Glomerular endothelial cell (primary cell): ENCODE measurements at places on chromosomes 1 and 21. TPM values are rescaled to one million over a fixed set of nuclear protein-coding genes. Genes with fewer than 3 reads are reported as not detected.

- no peak for DNase-seq
These were observed 364 bp downstream of the GOLPH3L start for GRCh38 chr1:150696590-150696989.

DNA sequence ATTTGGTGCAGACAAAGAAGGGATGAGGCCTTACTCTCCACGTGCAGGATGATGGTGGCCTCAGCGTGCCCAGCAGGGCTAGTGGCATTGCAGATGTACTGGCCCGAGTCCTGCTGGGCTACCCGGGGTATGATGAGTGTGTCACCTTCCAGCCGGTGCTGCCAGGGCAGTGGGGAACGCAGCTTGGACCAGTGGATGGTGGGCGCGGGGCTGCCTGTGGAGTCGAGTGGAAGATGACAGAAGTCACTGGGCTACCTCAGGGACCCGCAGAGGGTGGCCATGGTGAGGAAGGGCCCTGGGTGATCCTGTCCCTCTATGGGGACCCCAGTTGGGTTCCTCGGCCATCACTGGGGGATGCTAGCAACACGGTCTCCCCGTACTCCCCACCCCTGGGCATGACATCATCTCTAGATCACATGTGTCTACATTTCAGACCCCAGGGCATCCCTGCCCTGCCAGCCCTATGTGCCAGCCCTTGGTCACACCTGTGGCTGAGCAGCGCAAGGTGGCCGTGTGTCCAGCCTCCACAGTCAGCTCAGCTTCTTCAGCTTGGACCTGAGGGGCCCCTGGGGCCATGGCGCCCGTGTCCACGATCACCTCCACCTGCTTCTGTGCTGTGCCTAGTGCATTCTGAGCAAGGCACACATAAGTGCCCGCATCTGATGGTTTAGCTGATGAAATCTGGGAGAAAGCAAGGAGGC is 27.4 kb downstream of the LDLRAD2 start:
- no peak for DNase-seq

DNA sequence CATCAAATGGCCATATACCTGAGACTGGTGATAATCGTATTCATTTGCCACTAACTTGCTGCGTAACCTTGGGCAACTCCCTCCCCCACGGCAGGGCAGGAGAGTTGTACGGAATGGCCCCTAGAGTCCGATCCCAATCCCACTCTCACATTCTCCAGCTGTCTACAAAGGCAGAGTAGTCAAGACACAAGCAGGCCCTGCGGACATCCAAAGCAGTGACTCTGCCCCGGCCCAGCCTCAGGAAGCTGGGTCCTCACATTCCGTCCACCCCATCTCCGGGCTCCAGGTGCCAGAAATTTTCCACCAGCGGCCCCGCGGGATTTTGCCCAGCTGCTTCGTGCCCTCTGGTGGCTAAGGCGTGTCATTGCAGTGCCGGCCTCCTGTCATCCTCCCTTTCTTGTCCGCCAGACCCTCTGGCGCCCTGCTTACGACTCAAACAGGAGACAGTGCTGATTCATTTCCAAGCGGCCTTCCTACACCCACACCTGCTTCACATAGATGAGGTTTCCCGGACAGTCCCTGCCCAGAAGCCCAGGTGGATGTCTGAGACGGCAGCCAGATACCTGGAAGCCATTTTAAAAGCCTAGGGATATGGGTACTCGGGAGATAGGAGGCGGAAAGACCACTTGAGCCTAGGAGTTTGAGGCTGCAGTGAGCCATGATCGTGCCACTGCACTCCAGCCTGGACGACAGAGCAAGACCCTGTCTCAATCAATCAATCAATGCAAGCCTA is 2.9 kb upstream of the S100A2 start:
- DNase-seq, result no peak

- DNase-seq, result no peak
These were observed 636 bp downstream of the INTS3 start for GRCh38 chr1:153728305-153729066.

DNA sequence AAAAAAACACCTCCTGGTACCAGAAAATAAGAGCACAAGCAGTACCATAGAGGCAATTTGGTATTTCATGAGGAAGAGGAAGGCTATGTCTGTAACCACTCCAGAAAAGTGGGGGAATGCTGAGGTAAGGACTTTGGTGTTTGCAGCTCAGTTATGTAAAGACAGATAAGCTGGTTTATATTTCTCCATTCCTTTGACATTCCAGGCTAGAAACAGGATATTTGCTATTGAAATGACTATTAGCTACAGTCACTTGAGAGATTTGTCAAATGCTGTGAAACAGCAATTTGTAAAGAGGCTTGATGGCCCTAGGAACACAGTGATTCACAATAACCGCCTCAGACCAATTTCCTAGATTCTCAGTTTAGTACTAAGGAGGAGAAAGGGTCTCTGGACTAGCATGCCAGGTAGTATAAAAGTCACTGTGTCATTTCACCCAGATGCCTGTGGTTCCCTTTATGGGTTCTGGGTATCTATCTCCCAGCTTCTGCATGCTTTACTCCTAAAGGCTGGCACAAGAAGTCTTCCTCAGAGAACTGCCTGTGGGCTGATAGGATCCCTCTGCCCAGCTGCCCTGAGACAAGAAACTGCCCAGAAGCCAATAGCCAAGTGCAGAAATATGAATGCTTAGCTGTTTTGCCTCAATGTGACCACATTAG is 80.5 kb downstream of the VCAM1 start:
- DNase-seq, result peak; percentile 48

DNA sequence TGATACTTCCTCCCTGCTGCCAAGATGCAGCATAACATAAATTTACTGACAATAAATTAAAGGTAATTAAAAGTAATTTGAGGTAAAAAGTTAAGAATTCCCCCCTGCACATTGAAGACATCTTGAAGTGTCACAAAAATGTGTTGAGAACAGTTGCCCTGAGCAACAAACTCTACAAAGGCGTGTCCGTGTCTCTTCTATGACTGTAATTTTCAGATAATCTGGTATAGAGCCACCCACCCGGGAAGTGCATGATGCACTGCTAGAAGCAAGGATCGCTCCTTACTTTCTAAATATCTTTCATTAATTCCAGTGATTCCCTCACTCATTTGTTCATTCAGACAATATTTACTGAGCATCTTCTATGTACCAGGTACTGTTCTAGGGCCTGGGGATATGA is 11.0 kb upstream of the CASQ1 start:
- no peak for DNase-seq

GRCh38 chr1:116228511-116228910 is 117.3 kb downstream of the MAB21L3 start:
- DNase-seq, result no peak

DNA sequence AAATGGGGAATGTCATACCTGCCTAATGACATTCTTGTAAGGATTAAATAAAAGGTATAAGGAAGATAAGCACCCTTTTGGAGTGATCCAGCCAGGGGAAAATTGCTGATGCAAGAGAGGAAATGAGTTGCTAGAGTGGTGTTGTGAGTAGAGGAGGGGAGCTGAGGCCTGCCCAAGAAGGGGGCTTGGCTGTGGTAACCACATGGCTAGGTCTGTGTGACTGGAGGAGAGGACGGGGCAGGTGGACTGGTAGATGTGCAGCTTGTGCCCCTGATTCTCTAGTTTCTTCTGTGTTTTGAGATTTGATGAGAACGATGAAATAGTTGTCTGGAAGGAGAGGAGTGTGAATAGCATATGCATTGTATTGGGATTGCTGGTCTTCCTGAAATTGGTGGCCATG is 6.6 kb downstream of the TXLNA start:
- DNase-seq, result no peak

GRCh38 chr1:164361927-164362326 is 197.1 kb upstream of the PBX1 start:
- no peak for DNase-seq

GRCh38 chr1:27339213-27339612 is 2.6 kb upstream of the SYTL1 start:
- DNase-seq, result no peak

GRCh38 chr1:203531063-203531462 is 37.1 kb downstream of the OPTC start:
- DNase-seq, result no peak

- no peak for DNase-seq
These were observed 134.3 kb downstream of the ZP4 start for GRCh38 chr1:237756304-237756967.

- no peak for DNase-seq
These were observed 1.8 kb upstream of the ZFP69 start for GRCh38 chr1:40475268-40475667.

RUNX3 gene
- 0.06 TPM in 1 of 2 replicates, not detected in the other for total RNA-seq

- DNase-seq, result no peak
These were observed 415.4 kb downstream of the PTBP2 start for GRCh38 chr1:97136996-97137395.

GRCh38 chr21:37615962-37616361 is 249.4 kb downstream of the DYRK1A start:
- DNase-seq, result no peak

DNA sequence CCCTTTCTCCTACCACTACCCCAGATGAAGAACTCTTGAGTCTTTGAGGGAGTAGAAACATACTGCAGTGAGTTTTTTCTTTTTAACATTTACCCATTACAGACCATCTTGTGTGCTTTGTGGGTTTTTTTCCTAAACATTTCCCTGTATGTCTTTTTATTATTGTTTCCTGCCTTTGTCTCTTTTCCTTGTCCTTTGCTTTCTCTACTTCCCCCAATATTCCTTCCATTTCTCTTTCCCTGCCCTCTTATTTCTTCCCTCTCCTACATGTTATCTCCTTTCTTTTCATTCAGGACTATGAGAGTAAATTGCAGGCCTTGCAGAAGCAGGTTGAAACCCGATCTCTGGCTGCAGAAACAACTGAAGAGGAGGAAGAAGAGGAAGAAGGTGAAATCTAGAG is 79.1 kb upstream of the PGD start:
- DNase-seq, result no peak

GRCh38 chr21:41900401-41900800 is 21.3 kb upstream of the PRDM15 start:
- DNase-seq, result no peak

- DNase-seq, result no peak
These were observed 6.5 kb upstream of the C2CD4D start for GRCh38 chr1:151846062-151846568.

- peak; percentile 34 for DNase-seq
These were observed at the start of gene DYNLT5 for GRCh38 chr1:66752000-66752592. Gene DYNLT5, plus strand, starts transcription at chr1:66752459. Its CDS starts 2,200 bp downstream, at chr1:66754659.

DNA sequence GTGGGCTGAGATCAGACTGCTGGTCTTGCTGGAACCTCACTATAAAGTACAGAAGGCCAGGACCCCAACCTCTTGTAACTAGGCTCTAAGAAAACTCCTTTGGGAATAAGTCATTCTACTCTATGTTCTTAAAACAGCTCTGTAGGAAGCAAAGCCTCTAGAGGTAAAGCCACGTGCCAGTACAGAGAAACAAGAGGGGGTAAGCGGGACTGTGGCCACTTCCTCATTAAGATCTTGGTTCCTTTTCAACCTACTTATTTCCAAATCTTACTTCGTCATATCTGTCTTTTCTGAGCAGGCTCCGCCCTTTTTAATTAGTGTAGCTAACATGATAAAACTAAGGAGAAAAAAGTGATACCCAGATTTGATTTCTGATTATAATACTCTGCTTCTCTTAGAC is 3.8 kb downstream of the NCSTN start:
- no peak for DNase-seq

GRCh38 chr1:212077028-212077427 is 41.5 kb downstream of the DTL start:
- no peak for DNase-seq

DNA sequence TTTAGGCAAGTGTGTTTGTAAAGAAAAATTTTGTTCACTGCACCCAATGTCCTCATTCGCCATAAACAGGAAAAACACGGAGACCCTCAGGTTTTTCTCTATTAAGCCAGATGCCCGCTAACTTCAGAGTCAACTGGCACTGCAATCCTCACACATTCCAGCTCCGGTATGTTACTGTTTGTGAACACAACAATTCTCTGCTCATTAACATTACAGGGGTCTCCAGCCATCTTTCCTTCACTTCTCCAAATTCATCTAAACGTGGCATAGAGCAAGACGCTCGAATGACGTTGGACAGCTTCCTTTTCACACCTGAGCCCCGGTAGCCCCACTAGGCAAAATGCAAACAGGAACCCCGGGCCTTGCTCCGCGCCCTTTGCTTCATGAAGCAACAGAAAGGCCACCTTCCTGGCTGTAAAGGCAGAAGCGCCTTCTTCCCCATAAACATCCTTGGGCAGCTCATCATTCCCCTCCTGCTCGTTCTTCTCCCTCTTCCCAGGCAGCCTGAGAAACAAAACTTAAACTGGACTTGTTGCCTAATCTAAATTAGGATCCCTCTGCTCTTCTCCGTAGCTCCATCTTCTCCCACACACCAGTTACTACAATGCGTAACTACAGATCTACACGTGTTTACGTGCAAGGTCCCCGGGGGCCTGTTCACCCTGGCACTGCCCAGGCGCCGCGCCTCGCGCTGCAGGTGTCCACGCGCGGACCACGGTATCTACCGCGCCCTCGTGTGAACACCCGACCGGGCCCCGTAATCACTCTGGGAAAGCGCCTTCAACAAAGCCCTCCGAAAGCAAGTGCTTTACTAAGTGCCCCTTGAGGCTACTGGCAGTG is 1.2 kb downstream of the LBR start:
- no peak for DNase-seq

- DNase-seq, result no peak
These were observed 4.6 kb downstream of the COLGALT2 start for GRCh38 chr1:184032930-184033418.

RORC gene
- not detected in 2 replicates for total RNA-seq

ELAPOR1 gene
- 0.29 and 0.41 TPM in 2 replicates for total RNA-seq

- DNase-seq, result peak; percentile 91
These were observed 14.7 kb downstream of the GAS5 start for GRCh38 chr1:173853074-173853473.

- peak; percentile 88 for DNase-seq
These were observed 202.1 kb upstream of the SGIP1 start for GRCh38 chr1:66331658-66332547.
